Stomach (tissue), 19 donors: ENCODE measurements at places on chromosomes 6 and 20. TPM values are rescaled to one million over a fixed set of nuclear protein-coding genes. Genes with fewer than 3 reads are reported as not detected.
A peak's percentile ranks its signal among the peaks of the same experiment; 100 is the strongest.

CST5 gene
- not detected for total RNA-seq

NQO2 gene
- total RNA-seq, result 7.3 TPM

DNA sequence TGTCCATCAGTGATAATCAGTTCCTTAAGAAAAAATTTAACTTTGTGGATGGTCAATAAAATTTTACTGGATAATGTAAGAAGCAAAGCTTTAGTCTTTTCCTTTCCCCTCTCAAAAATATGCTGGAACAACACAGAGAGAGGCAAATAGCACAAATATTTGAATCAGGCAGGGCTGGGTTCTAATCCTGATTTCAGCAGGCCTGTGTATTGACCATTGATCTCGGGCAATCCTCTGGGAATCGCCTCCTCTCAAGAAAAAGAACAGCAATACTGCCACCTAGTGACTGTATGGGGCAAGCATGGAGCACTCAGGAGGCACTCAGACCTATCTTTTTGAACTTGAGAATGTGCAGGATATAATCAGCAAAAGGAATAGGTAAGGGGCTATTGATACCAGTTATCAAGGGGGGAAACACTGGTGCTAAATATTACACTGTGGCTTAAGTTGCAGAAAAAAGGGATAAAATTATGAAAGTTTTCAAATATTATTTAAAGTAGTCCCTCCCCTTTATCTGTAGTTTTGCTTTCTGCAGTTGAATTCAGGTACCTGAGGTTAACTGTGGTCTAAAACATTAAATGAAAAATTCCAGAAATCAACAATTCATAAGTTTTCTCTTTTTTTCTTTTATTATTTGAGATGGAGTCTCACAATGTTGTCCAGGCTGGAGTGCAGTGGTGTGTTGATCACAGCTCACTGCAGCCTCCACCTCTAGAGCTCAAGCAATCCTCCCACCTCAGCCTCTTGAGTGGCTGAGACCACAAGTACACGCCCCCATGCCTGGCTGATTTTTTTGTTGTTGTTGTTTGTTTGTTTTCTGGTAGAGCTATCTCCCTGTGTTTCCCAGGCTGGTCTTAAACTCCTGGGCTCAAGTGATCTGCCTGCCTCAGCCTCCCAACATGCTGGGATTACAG, 91.8 kb upstream of the NHSL1 start:
- H3K4me3 ChIP-seq, result no peak overlapping the region
- no peaks in the 10 kb centered on the region for H3K36me3 ChIP-seq
- H3K27ac ChIP-seq, result no peak overlapping the region
- H3K27me3 ChIP-seq, result no peaks in the 10 kb centered on the region
- H3K4me1 ChIP-seq, result peaks cover 10% of the 10 kb centered on the region

GRCh38 chr6:113304116-113304515, 553.0 kb upstream of the MARCKS start:
- no peaks in the 10 kb centered on the region for H3K4me1 ChIP-seq
- no peaks in the 10 kb centered on the region for H3K36me3 ChIP-seq
- H3K27ac ChIP-seq, result no peak overlapping the region
- H3K27me3 ChIP-seq, result no peaks in the 10 kb centered on the region
- DNase-seq, result no peak
- H3K4me3 ChIP-seq, result no peak overlapping the region

- H3K4me1 ChIP-seq, result peaks cover 92% of the 10 kb centered on the region
- no peak overlapping the region for H3K4me3 ChIP-seq
- no peak for DNase-seq
- H3K27me3 ChIP-seq, result no peaks in the 10 kb centered on the region
- H3K27ac ChIP-seq, result peak overlapping the region; percentile 74
- no peaks in the 10 kb centered on the region for H3K36me3 ChIP-seq
Measured at GRCh38 chr6:11222385-11223277, 9.8 kb downstream of the NEDD9 start.

GRCh38 chr20:54137115-54137514, 36.7 kb downstream of the CYP24A1 start:
- H3K36me3 ChIP-seq, result no peaks in the 10 kb centered on the region
- H3K4me3 ChIP-seq, result no peak overlapping the region
- peaks cover 8% of the 10 kb centered on the region for H3K27me3 ChIP-seq
- no peak overlapping the region for H3K27ac ChIP-seq
